CD4-positive, alpha-beta T cell treated with Interleukin-21 for 1 hour (primary cell): ENCODE measurements at places on chromosomes 1 and 21.

GRCh38 chr1:1144122-1144842, 28.4 kb upstream of the C1orf159 start:
- DNase-seq = peak; percentile 72

DNA sequence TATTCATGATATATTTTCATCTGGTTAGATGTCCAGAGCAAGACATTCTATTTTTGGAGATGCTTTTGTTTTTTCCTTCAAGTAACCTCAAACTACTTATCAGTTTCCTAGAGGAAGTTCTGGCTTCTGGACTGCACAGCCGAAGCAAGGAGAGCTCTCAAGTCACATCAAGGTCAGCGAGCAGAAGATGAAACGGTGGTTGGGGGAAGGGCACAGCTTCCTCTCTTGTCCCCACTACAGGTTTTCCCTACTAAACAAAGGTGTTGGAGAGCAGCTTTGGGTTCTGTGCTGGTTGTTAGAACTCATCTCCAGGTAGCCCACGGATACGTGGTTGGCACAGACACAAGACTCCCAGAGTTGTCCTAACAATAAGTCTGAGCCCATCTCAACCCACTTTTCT, 5.1 kb upstream of the PLEKHO1 start:
- DNase-seq = no peak

GRCh38 chr1:187078321-187078720, 249.6 kb downstream of the PLA2G4A start:
- no peak for DNase-seq

DNA sequence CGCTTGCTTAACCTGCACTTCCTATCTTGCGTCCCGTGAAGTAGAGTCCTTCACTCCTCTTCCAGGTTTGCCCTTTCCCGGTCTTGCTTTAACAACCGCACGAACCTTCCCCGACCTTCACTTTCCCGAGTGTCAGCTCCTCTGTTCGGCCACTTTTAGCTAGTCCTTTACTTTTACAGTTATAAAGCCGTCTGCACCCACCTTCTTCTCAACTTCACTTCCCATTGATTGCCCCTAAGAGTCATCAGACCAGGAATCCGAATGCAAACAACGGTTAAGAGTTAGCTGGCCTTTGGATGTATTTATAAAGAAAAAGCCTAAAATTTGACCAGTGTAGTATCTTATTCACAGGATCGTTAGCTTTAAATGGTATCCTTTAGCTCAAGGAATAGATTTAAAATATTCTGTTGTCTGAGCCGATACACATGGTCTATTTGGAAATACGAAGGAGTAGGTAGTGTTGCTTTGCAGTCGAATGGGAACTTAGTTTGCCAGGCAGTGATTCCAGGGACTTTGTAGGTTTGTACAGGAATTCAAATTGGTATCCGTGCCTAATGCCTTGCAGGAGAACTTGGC, 1.4 kb downstream of the PPP2R5A start:
- DNase-seq = no peak

GRCh38 chr1:10430216-10431069, at the start of gene CENPS:
CENPS (plus strand) TSS chr1:10430433; CDS start chr1:10430518, 85 bp downstream.
- peak; percentile 90 for DNase-seq

DNA sequence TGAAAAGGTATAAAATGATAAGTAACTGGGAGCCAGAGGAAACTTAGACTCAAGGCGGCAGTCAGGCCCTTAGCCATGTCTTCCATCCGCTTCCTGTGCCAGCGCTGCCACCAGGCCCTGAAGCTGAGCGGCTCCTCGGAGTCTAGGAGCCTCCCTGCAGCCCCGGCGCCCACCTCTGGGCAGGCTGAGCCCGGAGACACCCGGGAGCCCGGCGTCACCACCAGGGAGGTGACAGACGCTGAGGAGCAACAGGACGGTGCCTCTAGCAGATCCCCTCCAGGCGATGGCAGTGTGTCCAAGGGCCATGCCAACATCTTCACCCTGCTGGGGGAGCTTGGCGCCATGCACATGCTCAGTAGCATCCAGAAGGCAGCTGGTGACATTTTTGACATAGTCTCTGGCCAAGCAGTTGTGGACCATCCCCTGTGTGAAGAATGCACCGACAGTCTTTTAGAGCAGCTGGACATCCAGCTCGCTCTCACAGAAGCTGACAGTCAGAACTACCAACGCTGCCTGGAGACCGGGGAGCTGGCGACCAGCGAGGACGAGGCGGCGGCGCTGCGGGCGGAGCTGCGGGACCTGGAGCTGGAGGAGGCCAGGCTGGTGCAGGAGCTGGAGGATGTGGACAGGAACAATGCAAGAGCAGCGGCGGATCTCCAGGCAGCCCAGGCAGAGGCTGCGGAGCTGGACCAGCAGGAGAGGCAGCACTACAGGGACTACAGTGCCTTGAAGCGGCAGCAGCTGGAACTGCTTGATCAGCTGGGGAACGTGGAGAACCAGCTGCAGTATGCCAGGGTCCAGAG, at the start of gene BECN2:
BECN2 (plus strand) TSS at position 76 of the 803 bp plus-strand sequence; CDS start at position 76, 0 bp downstream.
- DNase-seq = no peak

DNA sequence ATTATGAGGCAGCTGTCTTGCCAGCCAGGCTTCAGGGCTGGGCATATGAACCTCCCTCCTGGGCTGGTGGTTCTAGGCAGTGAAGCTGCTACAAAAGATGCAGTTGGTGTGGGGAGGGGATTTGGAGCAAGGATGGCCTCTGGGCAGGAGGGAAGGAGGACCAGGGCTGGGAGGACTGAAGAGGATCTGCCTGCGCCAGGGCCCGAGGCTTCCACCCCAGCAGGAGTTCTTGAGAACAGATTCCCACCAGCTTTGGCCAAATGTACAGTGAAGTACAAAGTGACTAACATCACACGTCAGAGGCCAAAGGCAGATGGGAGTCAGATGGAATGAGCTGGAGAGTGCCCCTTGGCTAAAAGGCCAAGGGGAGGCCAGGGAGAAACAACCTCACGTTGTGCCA, 62.4 kb downstream of the DDX20 start:
- no peak for DNase-seq

DNA sequence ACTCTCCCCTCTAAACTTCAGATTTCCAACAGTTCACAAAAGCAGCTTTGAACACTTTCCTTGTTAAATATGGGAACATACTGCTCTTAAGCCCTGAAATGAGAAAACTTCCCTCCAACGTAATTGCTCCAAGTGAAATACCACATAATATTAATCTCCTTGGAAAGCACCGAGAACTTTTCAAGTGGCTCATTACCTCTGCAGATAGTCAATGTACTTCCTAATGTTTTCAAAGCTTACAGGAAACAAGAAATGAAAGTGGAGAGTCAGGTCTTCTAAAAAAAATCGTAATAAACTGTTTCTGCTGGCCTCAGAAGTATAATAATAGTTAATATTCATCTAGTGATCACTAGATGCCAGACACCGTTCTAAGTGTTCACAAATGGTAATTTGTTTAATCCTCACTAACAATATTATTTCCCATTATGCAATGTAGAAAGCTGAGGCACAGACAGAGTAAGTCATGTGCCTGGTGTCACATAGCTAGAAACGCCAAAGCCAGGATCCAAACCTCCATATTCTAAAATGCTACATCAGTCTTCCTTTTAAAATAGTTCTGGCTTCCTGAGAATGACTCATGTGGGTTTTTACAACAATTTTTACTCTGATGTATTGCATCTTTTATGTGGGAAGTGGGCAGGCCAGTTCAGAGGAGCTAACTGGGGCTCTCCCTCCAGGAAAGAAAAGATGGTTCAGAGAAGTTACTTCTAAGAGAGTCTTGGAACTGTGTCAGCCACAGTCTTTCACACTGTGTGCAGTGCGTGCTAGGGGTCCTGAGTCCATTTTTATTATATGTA, 177.2 kb downstream of the PLPPR4 start:
- no peak for DNase-seq

GRCh38 chr21:29486306-29486807, 187.6 kb downstream of the BACH1 start:
- DNase-seq = no peak

DNA sequence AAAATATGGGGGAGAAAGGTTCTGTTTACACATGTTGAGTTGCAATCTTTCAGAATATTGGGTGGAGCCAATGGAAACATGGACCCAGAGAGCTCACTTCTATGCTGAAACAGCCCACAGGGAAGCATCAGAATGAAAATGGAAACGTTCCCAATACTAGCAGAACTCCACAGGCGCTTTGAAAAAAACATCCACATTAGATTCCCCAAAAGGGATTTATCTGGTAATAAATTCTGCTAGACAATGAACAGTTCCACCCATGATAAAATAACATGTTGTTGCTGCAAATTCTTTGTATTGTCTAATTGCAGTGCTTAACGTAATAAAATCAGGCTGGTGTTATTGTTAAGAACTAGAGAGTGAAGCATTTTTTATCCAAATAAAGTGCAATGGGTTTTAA, 197.0 kb downstream of the GABPA start:
- no peak for DNase-seq

DNA sequence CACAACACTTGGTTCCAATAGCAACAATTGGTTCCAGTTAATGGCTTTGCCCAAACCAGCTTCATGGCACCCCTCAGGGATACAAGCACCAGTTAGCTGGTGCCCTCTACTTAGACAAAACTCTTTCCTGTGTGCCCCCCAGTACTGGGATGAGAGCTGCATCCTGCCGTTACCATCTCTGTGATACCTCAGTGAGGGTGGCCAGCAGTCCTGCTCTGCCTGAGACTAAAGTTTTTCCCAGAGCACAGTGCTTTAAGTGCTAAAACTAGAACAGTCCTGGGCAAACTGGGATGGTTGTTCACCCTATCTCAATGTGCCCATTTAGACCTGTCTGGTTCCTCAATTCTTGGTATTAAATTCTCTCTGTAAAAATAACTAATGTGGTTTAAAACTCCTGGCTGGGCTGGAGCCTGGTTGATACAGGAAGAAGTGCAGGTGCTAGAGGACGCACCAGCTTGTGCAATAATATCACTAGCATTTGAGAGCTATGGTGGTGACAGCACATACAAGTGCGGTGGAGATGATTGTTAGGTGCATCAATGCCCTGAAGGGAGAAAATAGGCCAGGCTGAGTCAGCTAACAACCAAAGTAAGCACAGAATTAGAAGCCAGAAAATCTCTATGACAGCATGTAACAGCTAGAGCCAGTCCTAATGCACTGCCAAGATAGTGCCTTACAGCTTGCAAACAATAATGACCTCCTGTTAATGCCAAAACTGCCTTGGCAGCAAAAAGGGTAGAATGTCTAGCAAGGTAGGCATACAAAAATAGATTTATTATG, 179.8 kb upstream of the GALNT2 start:
- no peak for DNase-seq

- DNase-seq = no peak
Measured at GRCh38 chr21:34674468-34674867, 5.7 kb downstream of the CLIC6 start.

GRCh38 chr1:100862591-100862990, 32.1 kb downstream of the EXTL2 start:
- no peak for DNase-seq

GRCh38 chr1:7962014-7962335, 464 bp downstream of the PARK7 start:
- peak; percentile 72 for DNase-seq

DNA sequence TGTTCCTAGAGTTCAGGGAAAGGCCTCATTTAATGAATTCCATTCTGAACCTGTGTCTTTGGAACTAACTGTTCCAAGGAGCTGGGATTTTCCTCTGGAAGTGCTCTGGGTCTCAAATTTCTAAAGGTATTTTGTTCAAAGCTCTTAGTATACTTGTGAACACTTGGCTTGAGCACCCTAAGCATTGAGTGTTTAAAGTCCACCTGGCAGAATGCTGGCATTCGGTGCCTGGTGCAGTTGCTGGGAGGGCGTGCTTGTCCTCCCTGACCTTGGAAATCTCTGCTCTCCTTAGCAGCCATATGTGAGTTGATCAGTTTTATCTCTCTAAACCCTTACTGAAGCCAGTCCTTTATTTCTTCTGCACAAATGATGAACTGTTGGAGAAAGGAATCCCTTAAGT, 3.0 kb downstream of the MTARC2 start:
- no peak for DNase-seq

DNA sequence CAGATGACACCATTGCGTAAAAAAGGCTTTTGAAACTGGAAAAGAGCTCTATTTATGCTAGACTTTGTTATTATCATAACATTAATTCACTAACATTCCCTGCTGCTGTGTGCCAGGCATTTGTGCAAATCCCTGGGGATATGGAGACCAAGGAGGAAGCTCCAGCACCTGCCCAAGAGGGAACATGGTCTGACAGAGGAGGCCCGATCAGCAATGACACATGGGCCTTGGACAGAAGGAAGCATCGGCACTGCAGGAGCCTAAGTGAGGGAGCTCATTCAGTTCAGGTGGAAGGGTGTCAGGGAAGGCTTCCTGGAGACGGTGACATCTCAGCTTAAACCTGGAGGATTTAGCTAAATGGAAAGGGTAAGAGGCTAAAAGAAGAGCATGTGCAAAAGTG, 13.9 kb downstream of the CAMK2N1 start:
- no peak for DNase-seq

GRCh38 chr1:156160743-156161171, 7.4 kb downstream of the SEMA4A start:
- peak; percentile 78 for DNase-seq

- no peak for DNase-seq
Measured at GRCh38 chr1:82343381-82343780, 542.6 kb downstream of the ADGRL2 start.

DNA sequence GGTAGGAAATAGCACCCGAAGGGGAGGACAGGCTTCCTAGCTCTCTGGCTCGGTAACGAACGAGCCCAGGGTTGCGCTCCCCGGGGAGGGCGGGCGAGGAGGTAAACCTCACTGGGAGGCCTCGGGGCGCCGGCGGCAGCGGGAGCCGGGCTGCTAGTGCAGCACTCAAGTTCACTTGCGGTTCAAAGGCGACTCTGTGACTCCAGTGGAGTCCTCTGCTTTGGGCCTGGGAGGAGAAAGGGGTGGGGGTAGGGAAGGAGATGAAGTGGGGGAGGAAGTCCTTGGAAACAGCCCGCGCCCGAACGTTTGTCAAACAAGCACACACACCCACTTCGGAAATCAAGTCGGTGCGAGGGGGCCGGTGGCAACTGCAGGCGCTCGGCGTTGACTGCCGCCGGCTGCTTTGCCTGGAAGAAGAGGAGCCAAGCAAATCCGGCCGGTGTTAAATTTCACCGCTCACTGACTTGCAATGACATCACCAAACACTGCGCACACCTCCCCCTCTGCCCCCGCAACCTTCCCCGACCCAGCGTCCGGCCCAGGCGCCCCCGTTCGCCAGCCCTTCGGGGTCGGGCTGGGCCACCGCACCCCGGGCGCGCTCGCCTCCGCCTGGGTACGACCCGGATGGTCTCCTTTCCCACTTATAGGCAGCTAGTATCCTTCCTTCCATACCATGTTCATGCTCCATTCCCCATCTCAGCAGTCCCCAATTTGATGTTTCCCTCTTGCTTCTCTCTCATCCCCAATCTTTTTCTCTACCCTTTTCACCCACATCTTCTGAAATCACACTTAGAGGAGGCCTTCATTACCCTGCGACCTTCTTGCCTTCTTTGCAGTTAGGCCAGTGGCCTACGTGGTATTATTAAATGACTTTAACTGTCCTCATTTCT, at the start of gene COL24A1:
COL24A1 (minus strand) TSS at position 207 of the 890 bp plus-strand sequence. CDS start 376 bp downstream, outside the sequence.
- no peak for DNase-seq

- no peak for DNase-seq
Measured at GRCh38 chr1:207328004-207328403, 6.5 kb downstream of the CD55 start.
